ENCODE measurements at places on chromosomes 11 and 22.

DNA sequence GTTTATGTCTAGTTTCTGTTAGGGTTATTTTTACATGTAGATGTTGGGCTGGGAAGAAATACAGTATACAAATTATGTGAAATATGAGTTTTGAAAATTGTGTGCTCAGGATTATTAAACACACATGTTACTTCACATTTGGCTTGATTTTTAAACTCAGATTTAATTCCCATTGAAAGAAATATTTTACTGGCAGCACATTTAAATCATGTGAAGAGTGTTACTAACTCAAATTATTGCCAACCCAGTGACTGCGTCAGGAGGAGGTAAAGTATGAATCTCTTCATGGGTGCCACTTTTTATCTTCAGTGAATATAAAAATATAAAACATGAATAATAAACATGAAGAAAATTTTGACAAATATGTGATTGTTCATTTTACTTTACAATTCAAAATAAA lies 457.5 kb upstream of the CCDC179 start:
- DNase-seq: no peak

- DNase-seq: no peak
These were observed 15.0 kb upstream of the OR51M1 start for GRCh38 chr11:5368502-5369043.

- DNase-seq: no peak
These were observed 132.5 kb downstream of the WT1 start for GRCh38 chr11:32302826-32303225.

DNA sequence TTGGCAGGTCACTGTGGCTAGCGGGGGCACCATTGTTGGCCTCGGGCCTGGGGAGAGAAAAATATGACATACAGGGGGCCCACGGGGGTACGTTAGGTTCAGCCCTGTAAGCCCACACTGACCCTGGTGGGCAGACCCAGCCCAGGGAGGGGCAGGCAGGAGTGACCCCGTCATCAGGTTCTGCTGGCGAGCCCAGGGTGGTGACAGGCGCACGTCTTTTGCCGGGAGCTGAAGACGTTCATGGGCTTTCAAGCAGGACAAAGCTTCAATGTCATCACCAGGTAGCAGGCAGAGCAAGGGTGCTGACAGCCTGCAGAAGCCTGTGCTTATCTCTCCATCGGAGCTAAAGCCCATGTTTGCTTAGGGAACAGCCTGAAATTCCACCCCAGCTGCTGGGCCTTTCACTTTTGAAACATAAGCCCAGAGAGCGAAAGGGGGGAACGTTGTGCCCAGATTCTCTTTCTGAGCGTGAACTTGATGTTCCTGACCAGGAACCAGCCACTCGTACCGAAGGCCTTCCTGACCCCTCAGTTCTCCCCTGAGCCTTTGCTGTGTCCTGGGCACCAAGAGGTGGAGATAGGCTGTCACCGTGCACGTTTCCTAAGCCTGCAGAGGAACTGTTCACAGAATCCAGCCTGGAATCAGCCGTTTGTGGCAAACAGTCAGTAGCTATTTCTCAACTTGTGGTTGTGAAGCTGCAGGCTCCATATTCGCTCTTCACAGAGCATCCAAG lies 74.0 kb upstream of the ATXN10 start:
- no peak for DNase-seq

GRCh38 chr11:7645206-7645605 lies 28.1 kb downstream of the CYB5R2 start:
- no peak for DNase-seq

- no peak for DNase-seq
These were observed 283.5 kb downstream of the TTC28 start for GRCh38 chr22:28395920-28396753.

DNA sequence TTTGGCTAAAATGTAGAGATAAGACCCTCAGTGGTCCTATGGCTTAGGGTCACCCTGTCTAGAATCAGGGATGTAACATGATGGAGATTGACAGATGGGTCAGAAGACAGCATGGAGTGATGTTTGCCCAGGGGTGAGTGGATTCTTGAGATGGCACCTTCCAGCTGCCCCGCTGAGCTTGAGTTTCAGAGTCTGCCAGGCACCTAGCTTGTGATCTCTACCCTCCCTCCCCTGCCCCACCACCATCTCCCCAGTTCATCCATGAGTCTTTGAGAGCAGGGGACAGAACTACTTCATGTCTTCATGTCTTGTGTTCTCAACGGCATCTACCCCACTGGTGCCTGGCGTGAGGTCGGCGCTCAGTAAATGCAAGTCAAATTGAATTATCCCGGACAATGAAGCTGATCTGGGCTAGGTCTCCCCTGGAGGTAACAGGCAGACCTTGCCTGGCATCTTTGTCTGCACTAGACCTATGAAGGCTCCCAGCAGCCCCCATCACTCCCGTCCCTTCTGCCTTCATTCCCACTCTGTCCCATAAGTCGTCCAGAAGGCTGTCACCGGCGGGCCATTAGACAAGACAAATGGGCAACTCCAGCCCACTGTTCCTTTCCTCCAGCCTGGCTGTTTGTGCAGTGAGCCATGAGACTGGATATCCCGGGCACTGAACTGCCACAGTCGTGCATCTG lies 239.2 kb upstream of the TBCEL start:
- DNase-seq: no peak

GRCh38 chr22:30824711-30825110 lies 130.0 kb downstream of the OSBP2 start:
- no peak for DNase-seq

- no peak for DNase-seq
These were observed 57.8 kb upstream of the PSMA1 start for GRCh38 chr11:14577835-14578529.

DNA sequence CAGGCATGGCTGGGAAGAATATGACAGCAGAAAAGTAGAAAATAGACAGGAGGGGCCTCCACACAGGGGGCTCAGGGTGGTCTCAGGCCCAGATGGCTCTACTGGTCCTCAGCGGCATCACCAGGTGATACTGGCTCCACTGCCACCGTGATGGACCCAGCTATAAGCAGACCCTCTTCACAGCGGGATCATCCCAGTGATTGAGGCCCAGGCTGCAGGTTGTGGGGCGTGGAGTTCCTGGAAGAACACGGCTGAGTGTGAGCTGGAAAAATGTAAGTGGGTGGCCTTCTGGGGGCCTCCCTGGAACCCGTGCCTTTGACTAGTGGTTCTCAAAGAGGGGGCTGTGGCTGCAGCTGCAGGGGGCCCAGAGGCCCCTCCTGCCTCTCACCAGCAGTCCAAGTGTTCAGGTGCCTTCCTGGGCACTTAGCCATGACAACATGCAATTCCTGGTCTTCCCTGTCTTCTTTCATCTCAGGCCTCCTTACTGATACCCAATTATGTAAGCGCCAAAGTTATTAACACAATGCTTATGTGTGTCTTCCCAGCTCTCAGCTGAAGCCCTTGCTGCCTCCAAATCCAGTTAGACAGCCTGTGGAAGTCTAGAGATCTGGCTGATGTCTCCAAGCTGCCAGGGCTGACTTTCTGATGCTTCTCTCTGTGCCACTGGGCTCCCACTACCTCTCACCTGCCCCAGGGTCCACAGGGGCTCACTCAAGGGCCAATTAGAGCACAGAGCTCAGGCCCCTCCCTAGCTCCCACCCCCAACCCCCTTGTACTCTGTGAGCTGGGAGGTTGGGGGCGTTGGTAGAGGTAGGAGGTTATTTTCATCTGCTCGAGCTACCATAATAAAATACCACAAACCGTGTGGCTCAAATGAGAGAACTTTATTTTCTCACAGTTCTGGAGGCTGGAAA lies 110.1 kb upstream of the LMO1 start:
- no peak for DNase-seq

GRCh38 chr11:114921697-114922096 lies 243.4 kb downstream of the NXPE2 start:
- no peak for DNase-seq

GRCh38 chr22:20777420-20778177 lies 3.7 kb downstream of the SERPIND1 start:
- no peak for DNase-seq

GRCh38 chr22:38941488-38941987 lies 15.9 kb upstream of the APOBEC3A start:
- no peak for DNase-seq

DNA sequence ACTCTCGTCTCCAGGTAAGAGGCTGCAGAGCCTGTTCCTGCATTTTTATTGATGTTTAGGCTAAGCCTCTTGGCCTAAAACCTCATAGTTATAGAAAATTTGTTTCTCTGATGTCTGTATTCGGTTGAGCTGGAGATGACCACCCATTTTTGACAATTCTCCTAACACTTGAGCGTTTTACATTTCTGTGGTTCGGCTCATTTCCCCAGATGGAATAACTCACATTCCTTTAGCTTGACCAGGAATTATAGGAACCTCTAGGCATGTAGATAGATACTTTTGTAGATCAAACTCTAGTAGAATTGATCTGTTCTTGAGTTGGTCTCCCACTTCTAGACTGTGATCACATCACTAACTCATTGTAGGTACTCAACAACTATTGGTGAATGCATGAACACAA lies 172.6 kb upstream of the CADM1 start:
- no peak for DNase-seq

- no peak for DNase-seq
These were observed 4.9 kb downstream of the RAB3IL1 start for GRCh38 chr11:61912530-61912898.

- no peak for DNase-seq
These were observed 1481.4 kb downstream of the BRD1 start for GRCh38 chr22:48346311-48346710.

DNA sequence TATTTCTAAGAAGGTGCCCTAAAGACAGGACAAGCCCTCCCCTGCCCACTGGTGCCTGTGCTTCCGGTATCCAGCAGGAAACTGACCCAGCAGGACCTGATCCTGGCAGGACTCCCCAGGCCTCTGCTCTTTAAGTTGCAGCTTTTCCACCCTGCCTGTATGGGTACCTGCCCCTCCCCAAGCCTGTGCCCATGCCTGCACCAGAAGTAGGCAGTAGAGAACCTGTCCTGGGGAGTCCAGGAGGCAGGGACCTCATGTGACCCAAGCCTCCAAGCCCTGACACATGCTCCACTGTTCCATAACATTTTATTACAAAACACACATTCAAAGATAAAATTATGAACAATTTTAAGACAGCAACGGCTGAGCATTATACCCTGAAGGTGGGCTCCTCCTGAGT lies 14.2 kb downstream of the CWC15 start:
- no peak for DNase-seq

- DNase-seq: no peak
These were observed 180.0 kb downstream of the BRD1 start for GRCh38 chr22:49647627-49648026.

DNA sequence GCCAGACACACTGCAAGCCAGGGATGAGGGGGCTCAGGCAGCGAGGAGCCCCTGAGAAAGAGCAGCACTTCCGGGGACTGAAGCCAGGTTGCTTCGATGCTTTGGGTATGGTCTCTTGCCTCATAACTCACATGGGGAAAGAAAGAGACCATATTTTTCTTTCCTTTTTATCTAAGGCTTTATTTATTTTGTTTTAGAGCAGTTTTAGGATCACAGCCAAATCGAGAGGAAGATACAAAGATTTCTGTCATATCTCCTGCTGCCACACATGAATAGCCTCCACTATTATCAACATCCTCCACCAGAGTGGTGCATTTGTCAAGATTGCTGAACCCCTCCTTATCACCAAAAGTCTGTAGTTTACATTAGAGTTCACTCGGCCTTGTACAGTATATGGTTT lies 24.3 kb upstream of the ADSL start:
- no peak for DNase-seq

DNA sequence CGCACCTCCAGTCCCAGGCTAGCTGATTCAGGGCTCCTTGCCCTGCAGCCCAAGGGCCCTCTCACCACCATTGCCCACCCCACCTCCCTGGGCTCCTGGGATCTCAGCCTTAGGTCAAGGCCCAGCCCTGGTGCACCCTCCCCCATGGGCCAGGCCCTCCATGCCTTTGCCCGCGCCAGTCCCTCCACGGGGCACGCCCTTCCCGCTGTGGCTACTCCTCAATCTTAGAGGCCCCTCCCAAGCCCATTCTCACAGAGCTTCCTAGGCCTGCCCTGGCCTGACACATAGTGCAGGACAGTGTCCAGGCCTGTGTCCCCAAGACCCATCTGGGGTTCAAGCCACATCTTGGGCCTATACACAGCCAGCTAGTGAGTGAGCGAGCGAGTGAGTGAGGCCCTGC lies 6.9 kb downstream of the GP1BB start:
- DNase-seq: no peak

GRCh38 chr22:33572086-33572485 lies 348.2 kb downstream of the LARGE1 start:
- DNase-seq: no peak

DNA sequence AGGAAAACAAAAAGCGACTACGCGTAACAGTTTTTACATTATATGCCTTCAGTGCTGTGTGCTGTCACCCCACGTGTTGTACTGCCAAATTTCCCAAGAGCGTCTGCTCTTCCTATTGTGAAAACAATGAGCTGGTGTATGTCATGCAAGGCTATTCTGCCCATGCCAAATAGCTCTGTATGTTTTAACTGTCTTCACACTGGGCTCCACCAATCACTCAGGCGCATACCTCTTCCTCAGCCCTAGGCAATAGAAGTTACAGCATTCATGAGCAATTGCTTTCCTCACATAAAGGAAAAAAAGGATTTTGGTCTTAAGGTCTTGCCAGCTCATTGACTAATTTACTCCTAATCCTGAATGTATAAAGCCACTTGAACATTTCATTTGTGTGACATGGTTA lies 606.8 kb downstream of the NTM start:
- DNase-seq: no peak

DNA sequence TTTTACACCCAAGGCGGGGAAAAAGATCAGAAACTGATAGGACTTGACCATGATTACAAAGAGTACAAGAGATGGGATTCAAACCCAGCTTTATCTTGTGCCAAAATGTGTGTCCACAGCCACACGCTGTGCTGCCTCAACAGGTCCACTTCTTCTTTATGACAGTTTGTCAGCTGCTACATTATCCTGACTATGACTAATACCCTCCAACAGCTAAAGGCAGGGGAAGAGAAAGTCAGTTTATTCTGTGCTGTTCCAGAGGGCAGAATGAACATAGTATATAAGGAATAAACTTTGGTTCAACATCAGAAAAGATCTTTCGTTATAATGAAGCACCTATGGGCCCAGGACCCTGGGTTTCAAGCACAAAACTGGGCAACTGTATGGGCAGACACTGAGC lies 668.2 kb upstream of the TENM4 start:
- no peak for DNase-seq

Measured in stimulated activated CD8-positive, alpha-beta memory T cell treated with anti-CD3 and anti-CD28 coated beads, Interleukin-2, amount 100 ng/mL, for 1 hour (primary cell).